ENCODE measurements at places on chromosomes 4 and X.

DNA sequence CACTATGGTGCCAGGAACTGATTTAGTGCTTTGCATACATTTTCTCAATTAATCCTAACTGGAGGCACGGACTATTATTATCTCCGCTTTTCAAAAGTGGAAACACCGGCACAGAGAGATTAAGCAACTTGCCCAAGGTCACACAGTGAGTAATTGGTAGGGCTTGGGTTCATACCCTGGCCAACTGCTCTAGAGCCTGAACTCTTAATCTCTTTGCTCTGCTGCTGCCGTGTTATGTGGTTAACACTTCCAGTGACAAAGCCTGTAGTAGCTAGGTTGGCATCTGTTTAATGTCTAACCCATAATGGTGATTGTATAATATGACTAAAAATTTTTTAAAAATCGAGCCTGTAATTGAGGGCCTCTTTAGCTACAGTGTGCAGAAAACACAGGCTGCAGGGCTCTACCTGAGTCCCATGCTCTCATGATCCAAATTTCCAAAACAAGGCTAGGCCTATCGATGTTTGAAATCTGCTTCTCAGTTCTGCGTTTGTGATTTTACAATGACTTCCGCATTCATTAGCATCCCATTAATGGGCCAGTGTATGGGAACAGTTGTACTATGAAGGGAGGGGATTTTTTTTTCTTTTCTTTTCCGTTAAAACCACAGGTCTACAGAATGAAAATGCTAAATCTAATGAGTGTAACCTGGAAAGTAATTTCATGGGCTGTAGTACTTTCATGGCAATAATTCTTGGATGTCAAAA, 219.3 kb upstream of the JADE1 start:
- no peak for DNase-seq

DNA sequence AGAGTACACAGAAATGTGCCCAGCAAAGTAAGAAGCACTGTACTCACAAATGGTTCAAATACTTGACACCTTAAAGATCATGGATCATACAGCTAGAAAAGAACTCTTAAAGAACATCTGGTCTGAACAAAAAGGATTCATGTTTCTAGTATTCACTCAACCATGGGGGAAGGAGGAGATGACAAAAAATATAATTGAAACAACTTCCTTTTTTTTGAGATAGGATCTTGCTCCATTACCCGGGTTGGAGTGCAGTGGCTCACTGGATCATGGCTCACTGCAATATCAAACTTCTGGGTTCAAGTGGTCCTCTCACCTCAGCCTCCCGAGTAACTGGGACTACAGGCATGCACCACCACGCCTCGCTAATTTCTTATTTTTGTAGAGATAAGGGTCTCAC, 6.0 kb downstream of the DHX15 start:
- DNase-seq = no peak

DNA sequence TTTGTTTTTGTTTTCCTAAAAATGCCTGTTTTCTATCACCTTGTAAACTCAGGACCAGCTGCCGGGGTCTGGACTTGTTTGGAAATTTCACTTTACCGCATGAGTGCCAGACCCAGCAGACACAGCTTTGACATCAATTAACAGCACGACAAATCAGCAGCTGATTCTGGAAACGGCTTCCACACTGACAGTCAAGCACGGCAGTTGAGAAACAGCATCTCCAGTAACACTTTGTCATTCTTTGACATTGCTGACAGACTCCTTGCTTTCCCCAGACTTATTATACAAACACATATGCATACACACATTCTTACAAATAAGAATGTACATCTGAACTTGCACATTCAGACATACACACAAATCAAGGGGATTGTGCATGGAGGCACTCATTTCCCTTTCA, 1017.6 kb upstream of the HS3ST1 start:
- DNase-seq = no peak

DNA sequence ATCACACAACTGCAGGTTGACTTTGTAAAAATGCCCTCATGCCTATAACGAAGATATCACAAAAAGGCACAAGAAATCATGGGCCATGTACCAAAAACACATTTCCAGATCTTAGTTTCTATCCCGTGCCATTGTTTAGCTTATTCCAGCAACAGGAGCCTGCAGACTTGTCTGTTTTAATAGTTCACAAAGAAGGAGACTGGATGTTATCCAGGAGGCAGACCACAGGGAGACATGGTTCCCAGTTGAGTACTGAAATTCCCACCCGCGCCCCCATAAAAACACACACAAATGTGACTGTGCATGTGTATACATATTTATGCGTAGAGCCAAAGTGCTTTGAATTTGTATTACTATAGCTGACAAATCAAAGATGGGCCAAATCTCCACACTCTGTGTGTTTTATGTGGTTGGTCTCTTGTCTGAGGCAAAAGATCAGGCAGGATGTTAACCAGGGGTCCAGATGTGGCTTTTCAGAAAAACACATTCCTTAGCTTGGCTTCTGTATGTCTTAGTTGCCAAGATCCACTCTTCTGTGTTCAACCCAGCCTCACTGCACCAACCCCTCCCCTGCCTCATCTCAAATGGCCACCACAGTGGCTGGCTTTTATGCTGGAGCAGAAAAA, 469.2 kb upstream of the DIPK2B start:
- no peak for DNase-seq

DNA sequence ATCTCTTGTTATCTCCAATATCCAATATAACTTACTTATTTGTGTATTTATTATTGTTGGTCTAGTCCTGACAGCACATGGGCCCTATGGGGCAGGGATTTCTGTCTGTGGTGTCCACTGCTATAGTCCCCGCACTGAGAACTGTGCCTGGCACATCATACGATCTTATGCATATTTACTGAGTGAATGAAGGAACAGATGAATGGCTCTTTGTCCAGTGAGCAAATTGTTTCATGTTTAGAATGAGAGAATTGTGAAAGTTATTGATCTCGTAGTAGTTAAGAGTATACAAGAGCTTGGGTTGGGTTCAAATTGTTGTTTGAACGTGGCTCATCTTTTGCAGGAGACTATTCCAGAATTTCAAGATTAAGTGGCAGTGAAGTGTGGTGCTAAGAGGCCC, 96.1 kb upstream of the SLC34A2 start:
- DNase-seq = no peak

DNA sequence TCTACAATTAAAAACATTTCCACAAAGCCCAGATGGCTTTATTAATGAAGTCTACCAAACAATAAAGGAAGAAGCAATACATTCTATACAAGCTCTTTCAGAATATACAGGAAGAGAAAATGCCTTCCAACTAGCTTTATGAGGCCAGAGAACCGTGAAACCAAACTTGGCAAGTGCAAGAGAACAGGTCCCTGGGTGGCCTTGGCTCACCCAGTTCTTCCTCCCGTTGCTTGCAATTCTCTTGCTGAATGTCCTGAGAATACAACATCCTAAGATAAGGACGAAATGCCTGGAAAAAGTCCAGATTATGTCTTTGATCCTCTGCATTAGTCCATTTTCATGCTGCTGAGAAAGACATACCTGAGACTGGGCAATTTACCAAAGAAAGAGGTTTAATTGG, 204.9 kb downstream of the MAD2L1 start:
- DNase-seq = no peak

- peak; percentile 3 for DNase-seq
Measured at GRCh38 chr4:179399054-179399782, 1957.0 kb upstream of the AGA start.

- no peak for DNase-seq
Measured at GRCh38 chrX:72373136-72373535, 67.4 kb upstream of the CITED1 start.

GRCh38 chr4:143377611-143378099, 41.0 kb downstream of the GAB1 start:
- DNase-seq = no peak

DNA sequence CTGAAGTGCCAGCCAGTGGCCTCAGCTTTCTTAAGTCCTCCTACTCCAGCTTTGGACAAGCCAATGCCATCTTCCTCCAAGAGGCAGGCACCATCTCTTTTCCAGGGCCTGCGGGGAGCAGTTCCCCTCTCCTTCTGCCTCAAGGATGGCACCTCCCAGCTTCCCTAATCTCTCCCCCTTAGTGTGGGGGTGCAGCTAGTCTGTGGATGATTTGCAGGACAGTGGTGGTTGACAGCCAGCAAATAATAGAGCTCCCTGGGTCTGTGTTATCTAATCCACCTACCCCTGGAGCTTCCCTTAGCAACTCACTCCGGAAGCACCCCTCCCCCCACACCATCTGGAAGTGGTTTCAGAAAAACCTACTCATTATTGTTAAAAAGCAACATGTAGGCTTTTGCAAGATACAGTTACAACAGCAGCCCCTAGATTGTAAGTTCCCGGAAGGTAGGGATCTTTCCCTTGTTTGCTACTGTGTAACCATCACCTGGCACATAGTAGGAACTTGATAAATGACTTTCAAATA, 247.1 kb downstream of the BCOR start:
- DNase-seq = no peak

DNA sequence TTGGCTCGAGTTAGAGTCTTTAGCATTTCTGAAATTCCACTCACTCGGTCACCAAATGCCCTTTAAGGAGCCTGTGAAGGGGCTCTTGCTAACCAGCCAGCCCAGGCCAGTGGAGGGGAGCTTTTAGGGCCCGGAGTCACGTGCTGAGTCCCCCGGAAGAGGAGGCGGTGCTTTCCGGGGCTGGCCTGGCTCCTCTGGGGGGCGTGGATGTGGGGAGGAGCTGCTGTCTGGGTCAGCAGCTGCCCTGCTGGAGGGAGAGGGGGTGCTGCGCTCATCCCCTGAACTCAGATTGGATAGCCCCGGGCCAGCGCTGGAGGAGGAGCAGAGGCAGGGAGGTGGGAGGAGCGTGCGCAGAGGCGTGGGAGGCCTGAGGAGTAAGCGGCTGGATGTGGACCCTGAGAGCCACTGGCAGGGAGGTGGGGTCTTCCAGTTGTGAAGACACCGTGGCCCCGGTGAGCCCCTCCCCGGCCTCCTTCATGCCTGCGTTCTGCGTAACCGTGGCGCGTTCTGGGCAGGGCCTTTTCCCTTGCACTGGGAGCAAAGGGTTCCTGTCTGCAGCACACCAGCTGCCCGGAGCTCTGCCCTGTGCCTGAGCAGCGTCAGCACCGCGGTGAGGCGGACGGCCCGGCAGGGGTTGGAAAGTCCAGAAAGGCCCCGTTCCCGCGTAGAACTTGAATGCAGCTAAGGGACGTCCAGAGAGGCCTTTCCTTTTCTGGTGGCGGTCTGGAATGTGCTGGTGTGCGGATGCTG, 19.7 kb downstream of the MAEA start:
- no peak for DNase-seq

DNA sequence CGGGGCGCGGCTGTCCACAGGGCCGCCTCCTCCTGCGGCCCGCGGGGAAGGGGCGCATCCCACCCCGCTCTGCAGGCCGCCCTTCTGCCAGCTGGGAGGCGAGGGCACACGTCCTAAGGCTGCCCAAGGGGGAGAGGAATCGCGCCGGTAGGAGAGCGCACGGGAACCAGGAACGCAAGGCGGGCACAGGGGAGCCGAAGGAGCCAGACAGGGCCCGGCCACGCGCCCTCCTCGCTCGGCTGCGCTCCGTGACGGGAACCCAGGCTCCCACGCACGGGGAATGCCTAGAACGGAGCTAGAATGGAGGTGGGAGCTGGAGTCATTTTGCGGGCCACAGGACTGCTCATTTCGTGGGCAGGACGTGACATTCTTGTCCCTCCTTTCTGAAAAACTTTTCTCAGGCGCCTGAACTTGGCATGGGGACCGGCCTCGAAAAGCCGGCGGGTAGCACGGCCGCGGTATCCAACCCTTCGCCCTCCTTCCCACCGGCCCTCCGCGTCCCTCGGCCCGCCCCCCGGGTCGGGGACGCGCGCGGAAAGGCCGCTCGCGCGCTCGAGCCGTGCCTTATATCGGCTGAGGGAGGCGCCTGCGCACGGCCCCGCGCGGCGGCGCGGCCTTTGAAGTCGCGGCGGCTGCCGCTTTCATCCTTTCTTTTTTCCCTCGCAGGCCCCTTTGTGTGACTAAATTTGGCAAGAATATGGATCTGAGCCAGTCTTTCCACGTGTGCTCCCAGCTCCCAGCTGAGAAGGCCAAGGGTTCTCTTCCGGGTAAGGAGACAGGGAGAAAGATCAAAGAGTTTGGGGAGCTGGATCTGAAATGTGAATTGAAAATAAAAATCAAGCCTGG, 4.2 kb upstream of the LEF1 start:
- no peak for DNase-seq

GRCh38 chrX:39985551-39985950, 112.2 kb downstream of the BCOR start:
- DNase-seq = no peak

- no peak for DNase-seq
Measured at GRCh38 chr4:21819086-21819485, 129.5 kb downstream of the KCNIP4 start.

GRCh38 chr4:186839122-186840037, 115.7 kb upstream of the FAT1 start:
- no peak for DNase-seq

DNA sequence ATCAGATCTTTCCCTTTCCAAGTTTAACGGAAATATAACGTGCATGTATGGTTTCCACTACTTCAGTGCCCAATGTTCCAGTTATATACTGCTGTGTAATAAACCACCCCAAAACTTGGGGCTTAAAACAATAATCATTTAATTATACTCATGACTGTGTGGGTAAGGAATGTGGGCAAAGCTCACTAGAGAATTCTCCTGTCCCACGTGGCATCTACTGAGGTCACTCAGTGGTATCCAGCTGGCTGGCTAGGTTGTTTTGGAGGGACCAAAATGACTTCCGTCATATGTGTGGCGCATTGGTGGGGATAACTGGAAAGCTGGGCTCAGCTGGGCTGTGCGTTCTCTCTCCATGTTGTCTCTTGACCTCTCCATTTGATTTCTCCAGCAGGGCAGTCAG, 18.5 kb downstream of the ZCCHC18 start:
- no peak for DNase-seq

DNA sequence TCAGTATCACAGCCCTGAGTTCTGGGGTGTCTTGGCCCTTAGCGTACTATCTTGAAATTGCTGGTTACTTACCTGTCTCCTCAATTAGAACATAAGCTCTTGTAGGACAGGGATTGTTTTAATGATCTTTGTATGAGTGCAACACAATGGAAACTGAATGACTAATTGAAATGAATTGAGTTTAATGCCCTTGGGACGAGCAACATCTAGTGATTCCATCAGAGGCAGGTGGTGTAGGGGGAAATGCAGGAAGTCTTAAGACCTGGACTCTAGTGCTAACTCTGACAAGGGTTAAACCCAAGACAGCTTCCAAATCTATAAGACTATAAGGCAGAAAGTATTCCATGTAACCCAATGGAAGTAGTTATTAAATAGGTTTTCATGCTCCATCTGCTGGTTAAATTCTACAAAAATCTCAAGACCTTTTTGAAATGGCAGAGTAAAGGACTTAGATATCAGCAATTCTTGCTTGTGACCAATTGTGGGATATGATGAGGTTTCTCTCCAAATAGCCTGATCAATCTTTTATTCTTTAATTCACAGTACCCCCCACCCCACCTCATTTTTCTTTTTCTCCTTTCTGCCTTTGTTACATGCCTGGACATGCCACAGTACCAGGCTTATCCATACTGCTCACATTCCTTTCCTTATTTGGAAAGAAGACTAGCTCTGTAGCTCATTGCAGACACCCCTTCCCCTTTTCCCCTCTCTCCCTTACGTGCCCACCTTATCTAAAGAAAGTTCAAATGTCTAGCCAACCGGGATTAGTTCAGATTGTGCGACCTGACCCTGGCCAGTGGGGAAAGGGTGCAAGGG, 340.8 kb downstream of the PAPSS1 start:
- DNase-seq = no peak

Data from SIG-M5 (cell line).